ENCODE measurements at places on chromosomes 11 and 22. TPM values are rescaled to one million over a fixed set of nuclear protein-coding genes. Genes with fewer than 3 reads are reported as not detected.

The ARHGAP8 gene
- total RNA-seq: 0.35 TPM

The PANX2 gene
- total RNA-seq: 4.2 TPM

DNA sequence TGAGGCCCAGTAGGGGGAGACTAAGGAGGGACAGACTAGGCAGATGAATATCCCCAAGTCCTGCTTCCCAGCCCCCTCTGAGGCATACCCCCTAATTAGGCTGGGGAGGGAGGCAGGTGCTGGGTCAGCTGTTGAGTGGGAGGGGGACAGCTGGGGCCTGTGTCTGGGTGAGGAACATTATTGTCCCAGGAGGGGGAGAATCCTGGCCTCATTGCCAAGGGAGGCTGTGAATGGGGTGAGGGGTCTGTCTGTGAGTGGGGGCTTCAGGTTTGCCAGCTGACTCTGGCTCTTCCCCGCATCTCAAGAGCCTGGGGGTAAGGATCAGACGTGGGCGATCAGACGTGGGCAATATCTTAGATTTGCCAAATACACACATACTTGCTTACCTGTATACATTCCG, 2.1 kb downstream of the INPPL1 start:
- no peak for DNase-seq

- DNase-seq: no peak
Measured at GRCh38 chr22:41913842-41914534, 886 bp downstream of the SHISA8 start.

The OR6T1 gene
- total RNA-seq: not detected

- DNase-seq: no peak
Measured at GRCh38 chr11:115290893-115291292, 213.3 kb downstream of the CADM1 start.

GRCh38 chr22:22374579-22374978, 130.0 kb downstream of the VPREB1 start:
- DNase-seq: no peak

DNA sequence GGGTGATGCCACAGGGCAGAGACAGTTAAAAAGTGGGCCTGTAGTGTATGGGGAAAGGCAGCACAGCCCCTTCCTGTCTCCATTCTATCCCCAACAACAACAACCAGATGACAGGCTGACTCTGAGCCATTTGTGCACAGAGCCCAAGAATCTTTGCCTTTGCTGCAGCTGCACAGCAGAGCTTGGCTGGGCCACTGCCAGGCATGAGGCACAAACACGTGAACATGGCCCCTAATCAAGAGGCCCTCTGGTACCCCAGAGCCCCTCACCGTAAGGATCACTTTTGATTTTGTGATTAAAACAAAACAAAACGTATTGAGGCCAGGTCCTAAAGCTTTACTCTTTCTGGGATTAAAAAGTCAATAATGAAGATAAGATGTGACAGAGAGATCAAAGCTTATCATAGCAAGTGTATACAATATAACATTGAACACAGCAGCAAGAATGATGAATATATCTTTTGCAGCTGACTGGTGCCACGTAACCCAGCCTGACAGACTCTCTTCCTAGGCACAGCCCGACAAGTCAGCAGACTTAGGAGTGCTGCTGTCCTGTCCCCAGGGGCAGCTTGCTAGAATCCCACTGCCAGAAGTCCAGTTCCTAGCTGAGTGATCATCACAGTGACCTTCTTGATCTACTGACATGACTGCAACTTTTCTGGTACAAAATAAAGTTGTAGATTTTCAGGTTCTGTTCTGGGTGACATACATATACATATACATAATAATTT, 117.8 kb downstream of the SERGEF start:
- DNase-seq: no peak

DNA sequence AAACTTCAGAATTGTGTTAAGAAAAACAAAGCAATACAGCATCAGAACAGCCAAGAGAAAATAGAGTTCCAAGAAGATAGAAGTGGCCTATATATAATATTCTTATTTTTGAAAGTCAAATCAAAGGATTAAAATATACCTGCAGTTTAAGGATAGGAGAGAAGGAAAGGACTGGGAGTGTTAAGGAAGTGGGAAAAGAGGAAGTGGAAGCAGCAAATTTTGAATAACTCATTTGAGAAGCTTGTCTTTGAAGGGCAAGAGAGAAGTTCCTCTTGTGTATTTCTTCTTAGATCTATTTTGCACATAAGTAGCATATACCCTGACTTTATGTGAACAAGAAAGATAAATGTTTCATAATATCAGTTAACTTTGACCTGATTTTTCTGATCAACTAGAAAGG, 62.6 kb upstream of the SLC17A6 start:
- DNase-seq: no peak

The GRIK4 gene
- total RNA-seq: not detected

The LRRN4CL gene
- 0.02 TPM for total RNA-seq

DNA sequence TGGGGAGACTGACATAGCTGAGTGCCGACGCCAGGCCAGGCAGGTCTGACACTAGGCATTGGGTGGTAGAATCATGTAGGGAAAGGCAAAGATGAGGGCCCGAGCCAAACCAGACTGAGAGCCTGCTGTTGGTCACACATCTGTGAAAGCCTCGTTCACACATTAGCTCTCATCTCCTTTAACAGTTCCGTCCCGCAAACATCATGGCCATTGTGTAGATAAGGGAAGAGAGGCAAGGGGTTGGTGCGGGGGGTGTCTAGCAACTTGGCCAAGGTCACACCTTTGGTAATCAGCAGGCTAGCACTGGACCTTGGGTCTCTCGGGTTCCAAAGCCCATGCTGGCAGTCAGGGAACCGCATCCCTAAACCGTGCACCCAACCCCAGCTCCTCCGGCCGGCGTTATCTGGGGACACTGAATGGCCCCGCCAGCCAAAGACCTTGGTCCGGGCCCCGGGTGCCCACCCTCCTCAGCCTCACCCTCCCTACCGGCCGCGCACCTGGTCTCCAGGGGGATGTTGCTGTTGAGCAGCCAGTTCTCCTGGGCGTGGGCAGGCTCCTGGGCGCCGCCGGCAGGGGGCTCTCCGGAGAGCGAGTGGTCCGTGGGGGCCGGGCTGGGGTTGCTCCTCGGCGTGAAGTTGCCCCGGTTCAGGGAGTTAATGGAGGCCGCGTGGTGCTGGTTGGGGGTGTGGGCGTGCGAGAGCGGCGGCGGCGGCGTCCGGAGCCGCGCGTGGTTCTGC, 328.3 kb upstream of the NARS2 start:
- no peak for DNase-seq

DNA sequence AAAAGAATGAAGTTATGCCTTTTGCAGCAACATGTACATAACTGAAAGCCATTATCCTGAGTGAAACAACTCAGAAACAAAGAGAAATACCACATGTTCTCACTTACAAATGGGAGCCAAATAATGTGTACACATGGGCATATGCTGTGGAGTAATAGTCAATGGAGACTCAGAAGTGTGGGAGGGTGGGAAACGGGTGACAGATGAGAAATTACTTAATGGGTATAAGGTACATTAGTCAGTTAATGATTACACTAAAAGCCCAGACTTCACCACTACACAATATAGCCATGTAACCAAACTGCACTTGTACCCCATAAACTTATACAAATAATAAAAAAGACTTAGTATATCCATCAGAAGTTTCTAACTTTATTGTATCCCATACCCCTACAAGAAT, 674.1 kb upstream of the ARHGAP42 start:
- DNase-seq: no peak

- no peak for DNase-seq
Measured at GRCh38 chr22:33455036-33455435, 396.9 kb upstream of the SYN3 start.

DNA sequence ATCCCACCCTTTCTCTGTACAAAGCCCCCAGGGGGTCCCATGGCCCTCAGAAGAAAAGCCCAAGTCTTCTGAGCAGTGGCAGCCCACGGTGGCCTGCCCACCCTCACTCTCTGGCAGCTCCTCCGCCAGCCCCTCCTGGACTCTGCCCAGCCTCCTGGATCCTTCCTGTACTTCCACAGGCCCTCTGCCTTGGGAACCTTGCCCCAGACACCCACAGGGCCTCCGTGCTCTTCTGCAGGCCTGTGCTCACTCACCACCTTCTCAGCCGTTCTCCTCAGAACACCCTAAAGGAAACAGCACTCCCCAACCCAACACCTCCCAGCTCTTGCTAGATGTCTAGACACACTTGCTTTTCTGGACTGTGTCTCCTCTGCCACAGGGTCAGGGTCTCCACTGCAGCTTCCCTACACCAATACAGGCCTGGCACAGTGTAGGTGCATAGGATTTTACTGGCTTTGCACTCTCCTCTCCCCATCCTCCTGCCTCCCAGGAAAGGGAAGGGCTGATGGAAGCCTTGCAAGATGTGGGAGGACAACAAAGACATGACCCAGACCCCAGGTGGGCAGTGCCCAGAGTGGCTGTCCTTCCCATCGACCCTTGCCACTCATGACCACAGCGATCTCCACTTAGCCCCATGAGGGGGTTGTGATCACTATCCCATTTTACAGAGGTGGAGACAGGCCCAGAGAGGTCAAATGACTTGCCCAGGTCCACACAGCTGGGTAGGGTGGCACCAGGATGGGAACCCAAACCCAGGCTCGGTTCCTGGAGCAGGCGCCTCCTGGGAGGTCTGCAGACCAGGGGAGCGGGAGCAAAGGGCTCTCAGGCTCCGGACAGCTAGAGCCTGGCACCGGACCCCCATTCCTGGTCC, 2.0 kb downstream of the SCARF2 start:
- no peak for DNase-seq

The XNDC1N gene
- 3.2 TPM for total RNA-seq

DNA sequence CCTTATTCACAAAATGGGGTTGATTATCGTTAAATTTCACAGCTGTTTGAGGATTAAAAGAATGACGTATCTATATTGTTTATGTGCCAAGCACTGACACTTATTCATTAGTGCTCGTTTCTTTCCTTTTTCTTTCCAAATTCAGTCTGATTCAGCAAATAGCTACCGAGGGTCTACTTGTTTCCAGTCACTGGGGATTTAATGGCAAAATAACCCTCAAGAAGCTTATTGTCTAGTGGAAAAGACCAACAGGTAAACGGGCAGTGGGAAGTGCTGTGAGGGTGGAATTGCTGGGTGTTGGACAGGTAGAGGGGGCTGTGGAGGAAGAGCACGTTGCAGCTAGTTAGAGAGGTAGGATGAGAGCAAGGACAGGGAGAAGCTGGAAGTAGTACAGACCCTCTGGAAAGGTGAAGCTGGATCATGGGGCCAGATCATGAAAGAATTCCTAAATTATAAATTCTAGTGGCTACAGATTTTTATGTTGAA, 48.3 kb upstream of the BIRC3 start:
- DNase-seq: no peak

DNA sequence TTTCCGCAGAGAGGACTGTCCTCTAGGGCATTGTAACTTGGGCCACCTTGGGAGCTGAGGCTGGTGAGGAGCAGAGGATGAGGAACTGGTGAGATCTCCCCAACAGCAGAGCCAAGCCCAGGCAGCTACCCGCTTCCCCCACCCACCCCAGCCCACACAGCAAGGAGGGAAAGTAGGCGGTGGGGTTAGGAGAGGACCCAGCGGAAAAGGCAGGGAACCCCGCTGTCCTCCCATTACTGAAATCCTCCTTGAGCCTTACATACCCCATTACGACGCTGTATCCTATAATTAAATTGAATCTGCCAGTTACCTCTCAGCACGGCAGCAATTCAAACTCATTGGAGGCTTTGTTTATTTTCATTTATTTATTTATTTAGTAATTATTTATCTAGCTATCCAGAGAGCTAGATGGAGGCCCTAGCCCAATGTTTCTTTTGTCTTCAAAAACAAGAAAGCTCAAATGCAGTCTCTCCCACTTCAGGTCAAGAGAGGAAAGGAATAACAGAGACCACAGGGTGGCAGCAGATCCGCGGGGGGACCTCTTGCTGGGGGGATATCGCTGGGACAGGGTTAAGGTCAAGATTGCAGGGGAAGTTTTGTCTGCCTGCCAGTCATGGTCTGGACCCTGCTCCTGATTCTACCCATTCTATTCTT, 218.0 kb downstream of the ST3GAL4 start:
- DNase-seq: no peak

- DNase-seq: no peak
Measured at GRCh38 chr11:102453302-102453695, 734 bp upstream of the TMEM123 start.

- no peak for DNase-seq
Measured at GRCh38 chr11:120334332-120334731, 1.9 kb upstream of the ARHGEF12 start.

GRCh38 chr11:64566915-64567891, 23.8 kb upstream of the SLC22A12 start:
- no peak for DNase-seq

- no peak for DNase-seq
Measured at GRCh38 chr11:16809886-16810668, 71.6 kb downstream of the C11orf58 start.

DNA sequence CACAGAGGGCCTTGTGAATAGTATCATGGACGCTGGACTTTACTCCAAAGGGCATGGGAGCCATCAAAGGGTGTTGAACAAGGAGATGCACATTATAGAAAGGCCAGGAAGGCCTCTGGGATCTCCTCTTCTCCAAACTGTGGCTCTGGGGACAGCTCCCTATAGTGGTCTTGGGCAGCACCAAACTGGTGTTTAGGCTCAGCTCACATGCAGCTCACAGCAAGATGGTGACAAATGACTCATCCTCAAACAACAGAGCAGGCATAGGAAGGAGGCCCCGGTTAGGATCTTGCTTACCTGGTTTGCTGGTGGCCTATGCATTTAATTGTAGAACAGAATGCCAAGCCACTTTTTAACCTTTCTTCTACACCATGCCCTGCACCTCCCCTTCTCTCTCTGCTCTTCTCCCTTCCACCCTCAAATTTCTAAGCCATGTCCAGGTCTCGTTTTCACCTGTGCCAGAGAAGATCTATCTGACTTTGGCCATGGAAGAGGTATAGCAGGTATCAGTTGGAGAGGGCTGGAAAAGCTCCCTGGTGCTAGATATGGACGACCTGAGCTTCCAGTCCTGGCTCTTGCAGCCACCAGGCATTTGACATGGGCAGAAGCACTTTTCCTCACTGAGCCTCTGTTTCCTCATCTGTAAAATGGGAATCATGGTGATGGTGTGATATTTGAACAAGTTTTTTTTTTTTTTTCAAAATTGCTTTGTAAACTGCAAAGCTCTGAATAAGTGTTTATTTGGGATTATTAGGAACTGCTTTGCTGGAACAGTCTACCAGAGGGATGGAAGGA, 14.4 kb upstream of the EHF start:
- DNase-seq: no peak

DNA sequence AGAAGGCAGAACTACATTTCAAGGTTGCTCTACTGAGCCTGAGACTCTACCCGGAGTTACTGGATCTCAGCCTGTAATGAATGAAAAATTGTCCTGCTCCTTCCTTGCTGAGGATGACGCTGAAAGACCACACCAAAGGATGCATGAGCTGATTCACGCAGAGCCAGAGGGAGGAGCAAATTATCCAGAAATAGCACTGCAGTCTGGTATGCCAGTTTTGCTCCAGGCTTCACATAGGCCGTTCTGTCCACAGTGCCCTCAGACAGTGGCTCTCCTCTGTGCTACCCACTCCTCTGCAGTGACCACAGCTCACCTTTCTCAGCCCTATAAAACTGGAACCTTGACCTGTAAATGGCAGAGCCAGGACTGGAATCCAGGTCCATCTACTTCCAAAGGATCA, 79.3 kb upstream of the GALNT18 start:
- no peak for DNase-seq

The NOX4 gene
- not detected for total RNA-seq

- peak; percentile 14 for DNase-seq
Measured at GRCh38 chr11:58577555-58578135, 1.2 kb upstream of the ZFP91 start.
